T-cell (primary cell): ENCODE measurements at places on chromosomes 5 and 9.

DNA sequence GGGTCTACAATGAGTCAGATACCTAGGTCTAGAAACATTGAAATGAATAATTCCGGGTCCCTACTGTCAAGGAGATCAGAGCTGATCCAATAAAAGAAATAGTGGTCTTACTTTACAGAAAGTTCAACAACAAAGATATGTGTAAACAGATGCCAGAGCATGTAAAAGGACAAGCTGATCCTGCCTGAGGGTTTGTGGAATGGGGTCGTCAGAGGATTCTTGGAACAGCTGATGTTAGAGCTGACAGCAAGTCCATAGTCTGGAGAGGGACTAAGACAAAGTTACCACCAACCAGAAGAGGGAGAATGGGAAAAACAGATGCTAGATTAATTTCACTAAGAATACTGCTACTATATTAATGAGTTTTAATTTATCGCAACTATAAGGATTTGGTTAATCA, 71.5 kb downstream of the FREM1 start:
- no peak for DNase-seq

DNA sequence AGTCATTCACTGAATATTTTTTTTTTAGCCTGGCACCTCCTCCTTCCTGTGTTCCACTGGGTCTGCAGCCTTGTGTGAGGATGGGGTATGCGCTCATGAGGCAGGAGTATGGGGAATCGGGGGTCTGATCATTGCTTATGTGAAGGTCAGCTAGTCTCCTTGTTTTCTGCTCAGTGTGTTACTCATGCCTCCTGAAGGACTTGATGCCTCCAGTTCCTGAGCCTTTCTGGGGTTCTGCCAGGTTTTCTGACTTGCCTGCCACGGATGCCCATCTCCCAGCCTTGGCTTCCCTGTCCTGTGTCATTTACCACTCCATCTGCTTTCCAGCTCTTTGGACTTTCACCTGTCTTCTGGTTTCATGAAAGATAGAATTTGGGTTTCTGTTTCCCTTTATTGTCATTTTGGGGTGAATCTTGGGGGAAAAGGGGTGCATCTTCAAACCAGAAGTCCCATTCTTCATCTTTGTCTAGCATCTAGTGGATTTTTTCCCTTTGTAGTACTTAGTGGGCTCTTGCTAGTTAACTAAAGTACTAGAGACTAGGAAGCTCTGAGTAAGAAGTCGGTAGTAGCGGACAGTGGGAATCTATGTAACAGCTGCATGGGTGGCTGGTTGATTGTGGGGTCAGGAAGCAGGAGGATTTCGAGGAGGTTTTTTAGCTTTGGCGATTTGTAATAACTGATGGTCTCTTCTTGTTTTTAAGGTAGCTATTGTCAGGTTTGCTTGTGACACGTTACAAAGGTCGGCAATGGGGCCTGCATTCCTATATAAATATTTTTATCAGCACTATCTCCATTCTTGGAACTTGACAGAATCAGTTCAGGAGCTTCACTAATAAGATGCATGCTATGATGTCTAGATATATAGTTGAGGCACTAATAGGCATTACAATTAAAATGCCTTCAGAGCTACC, 8.2 kb downstream of the OTULIN start:
- DNase-seq: no peak

- no peak for DNase-seq
Measured at GRCh38 chr5:83107692-83108420, 30.5 kb downstream of the XRCC4 start.

GRCh38 chr9:9341203-9341602, 1271.6 kb downstream of the PTPRD start:
- no peak for DNase-seq

DNA sequence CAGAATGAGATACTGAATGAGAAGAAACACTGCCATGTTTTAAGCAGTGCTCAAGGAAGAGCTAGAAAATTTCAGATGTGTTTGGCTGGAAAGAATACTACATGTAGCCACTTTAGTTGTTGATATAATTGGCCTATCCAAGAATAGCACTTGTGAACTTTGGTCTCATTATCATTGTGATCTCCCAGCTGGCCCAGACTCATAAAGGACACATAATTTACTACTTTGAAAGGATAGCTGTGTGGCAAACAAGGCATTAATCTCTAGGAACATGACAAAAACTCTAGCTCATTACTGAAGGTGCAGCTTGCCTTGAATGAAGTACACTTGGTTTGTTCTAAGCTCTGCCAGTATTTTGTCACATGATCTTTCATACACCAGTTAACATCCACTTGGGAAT, 356.3 kb downstream of the CSNK1G3 start:
- DNase-seq: no peak

DNA sequence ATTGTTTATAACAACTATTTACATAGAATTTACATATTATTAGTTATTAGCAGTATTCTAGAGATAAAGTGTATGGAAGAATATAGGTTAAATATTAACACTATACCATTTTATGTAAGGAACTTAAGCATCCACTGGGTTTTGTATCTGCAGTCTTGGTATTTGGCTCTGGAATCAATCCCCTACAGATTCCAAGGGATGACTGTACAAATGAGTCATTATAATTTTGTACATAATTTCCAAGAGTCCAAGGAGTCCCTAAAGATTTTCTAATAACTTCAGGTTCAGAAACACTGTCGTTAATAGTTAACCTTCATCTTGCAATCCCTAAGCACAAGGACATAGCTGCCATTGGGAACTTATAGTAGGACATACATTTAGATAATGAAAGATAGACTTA, 254.8 kb upstream of the PDE4D start:
- DNase-seq: no peak

DNA sequence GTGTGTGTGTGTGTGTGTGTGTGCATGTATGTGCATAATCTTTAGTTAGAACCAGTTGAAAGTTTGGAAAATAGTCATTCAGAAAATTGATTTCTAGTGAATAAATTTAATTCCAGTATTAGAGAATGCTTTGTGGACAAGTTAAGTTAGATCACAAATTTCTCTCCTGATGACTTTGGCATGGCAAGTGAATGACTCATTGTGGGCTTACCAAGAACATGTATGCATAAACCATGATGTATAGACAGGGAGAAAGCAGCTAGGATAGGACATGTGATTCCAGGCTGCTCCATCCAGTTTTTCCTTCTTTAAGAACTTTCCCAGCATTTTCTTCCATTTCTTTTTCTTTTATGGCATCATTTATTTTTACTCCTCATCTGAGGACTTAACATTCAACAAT, 85.7 kb upstream of the SGCD start:
- no peak for DNase-seq

DNA sequence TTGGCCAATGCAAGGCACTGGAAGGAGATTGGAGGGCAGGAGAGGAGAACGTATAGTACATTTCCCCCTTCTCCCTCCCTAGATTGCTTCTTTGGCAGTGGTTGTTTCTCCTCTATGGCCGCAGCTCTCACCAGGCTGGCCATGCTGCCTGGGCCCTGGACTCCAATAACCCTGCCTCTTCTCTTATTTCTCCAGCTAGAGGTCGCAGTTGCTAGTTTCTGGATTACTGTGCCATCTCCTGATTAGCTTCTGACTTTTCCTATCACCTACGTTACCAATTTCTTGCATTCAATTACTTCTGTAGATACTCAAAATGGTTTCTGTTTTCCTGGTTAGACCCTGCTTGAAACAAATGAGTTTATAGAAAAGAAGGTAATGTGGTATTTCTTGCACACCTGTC, 2.4 kb upstream of the MACIR start:
- DNase-seq: no peak

DNA sequence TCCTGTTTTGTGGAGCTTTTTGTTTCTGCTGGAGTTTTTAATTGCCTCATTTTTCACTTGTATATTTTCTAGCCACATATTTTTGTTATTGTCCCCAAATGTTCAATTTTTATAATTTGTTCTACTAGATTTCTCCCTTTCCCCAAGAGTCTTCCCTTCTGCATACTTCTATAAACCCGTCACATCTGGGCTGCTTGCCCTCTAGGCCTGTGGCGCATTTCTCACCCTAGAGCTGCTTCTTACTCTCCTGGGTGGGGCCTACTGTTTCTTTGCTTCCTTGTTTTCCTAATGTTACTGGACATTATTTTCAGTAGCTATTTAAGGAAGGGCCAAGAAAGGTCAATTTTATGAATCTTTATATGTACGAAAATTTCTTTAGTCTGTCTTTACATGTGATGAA, 51.5 kb downstream of the NXNL2 start:
- no peak for DNase-seq

GRCh38 chr5:174356536-174356935, 311.0 kb downstream of the NSG2 start:
- no peak for DNase-seq

GRCh38 chr9:137358126-137358525, 56.1 kb upstream of the NRARP start:
- no peak for DNase-seq

- no peak for DNase-seq
Measured at GRCh38 chr5:20276959-20277263, 288.9 kb upstream of the CDH18 start.

GRCh38 chr9:69293156-69293555, 31.9 kb upstream of the ENTREP1 start:
- DNase-seq: no peak

DNA sequence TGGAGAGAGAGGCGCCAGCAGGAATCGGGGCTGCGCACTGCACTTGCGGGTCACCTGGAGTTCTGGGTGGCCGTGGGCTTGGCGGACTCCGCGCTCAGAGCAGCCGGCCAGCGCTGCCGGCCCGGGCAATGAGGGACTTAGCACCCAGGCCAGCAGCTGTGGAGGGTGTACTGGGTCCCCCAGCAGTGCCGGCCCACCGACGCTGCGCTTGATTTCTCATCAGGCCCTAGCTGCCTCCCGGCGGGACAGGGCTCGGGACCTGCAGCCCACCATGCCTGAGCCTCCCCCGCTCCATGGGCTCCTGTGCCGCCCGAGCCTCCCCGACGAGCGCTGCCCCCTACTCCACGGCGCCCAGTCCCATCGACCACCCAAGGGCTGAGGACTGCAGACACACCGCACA, 325.6 kb downstream of the ACTL7B start:
- no peak for DNase-seq

- no peak for DNase-seq
Measured at GRCh38 chr9:132401824-132402223, 4.8 kb downstream of the TTF1 start.

- no peak for DNase-seq
Measured at GRCh38 chr5:151719228-151720000, 32.7 kb upstream of the SPARC start.

DNA sequence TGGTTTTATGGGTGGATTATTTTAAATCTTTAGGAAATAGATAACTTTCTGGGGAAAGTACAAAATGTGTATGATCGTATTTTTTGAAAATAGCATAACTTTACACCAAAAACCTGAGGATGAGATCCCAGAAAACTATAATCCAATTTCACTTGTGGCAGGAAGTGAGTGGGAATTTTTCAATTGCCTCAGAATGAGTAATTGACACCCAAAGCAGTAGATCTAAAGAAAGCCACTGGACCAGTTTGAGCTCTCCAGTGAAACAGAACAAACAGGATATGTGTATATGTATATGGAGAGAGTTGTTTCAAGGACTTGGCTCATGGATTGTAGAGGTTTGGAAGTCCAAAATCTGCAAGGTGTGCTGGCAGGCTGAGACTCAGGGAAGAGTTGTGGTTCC, 109.2 kb upstream of the SHB start:
- DNase-seq: no peak

GRCh38 chr9:131013015-131013755, 4.2 kb downstream of the LAMC3 start:
- DNase-seq: no peak

DNA sequence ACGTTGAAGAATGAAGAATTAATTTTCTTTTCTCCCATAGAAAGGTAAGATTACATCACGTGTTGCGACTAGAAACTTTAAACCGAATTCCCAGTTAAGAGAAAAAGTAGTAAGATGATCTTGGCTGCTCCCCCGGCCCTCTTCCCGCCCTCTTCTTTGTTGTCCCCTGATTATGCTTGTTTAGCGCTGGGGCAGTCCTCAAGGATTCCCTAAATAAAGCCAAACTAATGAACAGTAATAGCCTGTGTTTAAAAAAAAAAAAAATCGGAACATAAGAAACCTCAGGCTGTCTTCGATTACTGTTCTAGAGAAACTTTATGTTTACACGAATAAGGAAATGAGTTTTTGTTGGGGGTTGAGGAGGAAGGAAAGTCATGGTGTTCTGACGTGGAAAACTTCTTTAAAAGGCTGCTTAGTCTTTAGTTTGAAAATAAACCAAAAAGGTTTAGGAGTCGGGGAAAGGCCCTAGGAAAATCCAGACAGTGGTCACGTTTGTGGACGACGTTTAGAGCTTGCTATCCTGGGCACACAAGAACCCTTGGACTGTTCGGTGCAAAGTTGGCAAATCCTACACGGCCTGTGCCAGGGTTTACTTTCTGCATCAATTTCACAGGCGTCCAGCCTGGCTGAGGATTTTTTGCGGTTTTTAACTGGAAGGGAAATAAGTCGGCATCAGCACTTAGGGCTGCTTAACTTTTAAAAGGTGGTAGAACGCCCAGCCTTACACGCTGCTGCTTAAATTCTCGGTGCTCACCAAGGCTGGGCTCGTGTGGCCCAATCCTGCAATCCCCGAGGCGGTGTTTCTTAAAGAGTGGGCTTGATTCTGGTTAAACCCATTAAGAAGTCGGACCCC, 1.1 kb upstream of the MAT2B start:
- DNase-seq: peak; percentile 24

GRCh38 chr5:177462021-177462670, 11.3 kb downstream of the DBN1 start:
- no peak for DNase-seq

GRCh38 chr9:7174884-7175283, 417.1 kb downstream of the KDM4C start:
- DNase-seq: no peak
